ENCODE measurements at places on chromosomes 13 and 19.

GRCh38 chr13:88217883-88218282 lies 546.7 kb downstream of the SLITRK5 start:
- no peak for DNase-seq

- DNase-seq: no peak
Measured at GRCh38 chr19:35037716-35038622, 3.6 kb upstream of the HPN start.

GRCh38 chr19:31064491-31064890 lies 284.7 kb downstream of the TSHZ3 start:
- DNase-seq: no peak

DNA sequence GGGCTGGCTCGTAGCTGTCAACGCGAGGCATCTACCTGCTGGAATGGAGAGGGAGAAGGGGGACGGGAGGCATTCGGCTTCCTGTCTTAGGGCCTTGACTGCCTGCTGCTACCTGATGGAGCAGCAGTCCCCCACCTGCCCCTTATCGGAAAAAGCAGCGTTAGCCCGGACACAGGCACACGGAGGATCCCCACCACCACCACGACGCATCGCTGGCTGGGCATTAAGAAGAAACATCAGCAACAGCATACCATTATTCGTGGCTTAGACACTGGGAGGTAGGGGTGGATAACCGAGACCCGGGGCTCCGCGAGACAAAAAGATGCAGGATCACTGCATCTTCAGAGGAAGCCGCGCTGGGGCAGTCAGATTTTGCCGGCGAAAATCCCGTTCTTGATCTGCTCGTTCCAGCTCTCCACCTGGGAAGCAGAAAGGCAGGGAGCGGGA lies 1.1 kb downstream of the COX6B2 start:
- DNase-seq: no peak

- no peak for DNase-seq
Measured at GRCh38 chr19:14354445-14354844, 26.8 kb upstream of the ADGRE5 start.

DNA sequence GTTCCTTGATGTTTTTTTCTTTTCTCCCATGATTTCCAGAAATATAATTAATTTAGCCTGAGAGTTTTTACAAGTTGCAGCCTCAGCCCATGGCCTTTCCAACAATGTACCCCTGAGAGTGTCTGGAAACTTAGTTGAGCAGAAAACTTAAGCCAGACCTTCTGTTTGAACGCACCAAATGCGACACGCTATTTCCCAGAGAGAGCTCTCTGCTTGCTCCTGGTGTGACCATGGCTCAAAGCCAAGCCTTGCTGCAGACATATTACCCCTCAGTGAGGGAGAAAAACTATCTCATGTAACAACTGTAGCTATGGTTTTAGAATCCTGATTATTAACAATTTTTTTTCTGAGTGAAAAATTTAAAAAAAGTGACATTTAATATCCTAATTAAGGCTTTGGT lies 1204.5 kb upstream of the SLC10A2 start:
- no peak for DNase-seq

DNA sequence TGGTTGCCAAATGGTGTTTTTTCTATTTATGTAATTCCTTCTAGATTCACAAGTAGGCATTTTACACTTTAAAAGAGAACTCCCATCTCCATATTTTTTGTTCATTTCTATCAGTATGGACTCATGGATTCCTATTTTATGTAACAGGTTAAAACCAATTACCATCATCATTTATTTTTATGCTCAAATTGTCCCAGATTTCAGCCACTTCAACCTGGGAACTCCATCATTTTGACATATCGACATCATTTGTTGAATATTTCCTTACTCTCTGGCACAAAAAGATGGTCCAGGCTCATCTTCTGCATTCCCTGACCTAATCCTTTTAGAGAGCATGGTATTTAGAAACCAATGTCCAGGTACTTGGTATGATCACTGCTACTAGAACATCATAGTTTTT lies 79.9 kb downstream of the VWA8 start:
- no peak for DNase-seq

DNA sequence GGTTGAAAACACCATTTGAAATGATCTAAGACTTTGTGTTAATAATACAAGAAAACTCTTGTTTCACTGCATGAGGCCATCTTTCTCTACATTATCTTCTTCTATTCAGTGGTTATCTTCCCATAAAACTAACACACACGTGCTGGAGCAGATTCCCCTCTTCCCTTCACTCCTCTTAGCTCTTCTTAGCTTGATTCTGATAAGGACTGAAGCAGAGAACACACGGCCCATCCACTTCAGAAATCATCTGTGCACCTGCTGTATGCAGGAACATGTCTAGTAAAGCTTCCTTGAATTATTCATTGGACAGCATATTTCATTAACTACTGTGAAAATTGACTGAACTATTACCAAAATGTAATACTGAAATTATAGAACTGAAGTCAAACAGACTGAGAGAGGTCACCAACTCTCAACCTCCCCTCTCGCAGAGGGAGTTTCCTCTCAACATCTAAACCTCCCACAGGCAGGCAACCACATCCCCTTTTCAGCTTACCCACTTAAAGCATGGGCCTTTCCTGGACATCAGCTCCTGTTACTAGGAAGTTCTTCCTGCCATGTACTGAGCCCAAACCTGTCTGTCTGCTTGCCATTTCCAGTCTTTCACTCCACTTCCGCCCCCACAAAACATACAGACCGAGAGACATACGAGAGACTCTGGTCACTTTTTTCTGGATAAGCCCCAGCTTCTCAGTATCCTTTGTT lies 113.9 kb downstream of the CRYL1 start:
- DNase-seq: peak; percentile 48

- no peak for DNase-seq
Measured at GRCh38 chr13:109938255-109938936, 152.0 kb upstream of the IRS2 start.

DNA sequence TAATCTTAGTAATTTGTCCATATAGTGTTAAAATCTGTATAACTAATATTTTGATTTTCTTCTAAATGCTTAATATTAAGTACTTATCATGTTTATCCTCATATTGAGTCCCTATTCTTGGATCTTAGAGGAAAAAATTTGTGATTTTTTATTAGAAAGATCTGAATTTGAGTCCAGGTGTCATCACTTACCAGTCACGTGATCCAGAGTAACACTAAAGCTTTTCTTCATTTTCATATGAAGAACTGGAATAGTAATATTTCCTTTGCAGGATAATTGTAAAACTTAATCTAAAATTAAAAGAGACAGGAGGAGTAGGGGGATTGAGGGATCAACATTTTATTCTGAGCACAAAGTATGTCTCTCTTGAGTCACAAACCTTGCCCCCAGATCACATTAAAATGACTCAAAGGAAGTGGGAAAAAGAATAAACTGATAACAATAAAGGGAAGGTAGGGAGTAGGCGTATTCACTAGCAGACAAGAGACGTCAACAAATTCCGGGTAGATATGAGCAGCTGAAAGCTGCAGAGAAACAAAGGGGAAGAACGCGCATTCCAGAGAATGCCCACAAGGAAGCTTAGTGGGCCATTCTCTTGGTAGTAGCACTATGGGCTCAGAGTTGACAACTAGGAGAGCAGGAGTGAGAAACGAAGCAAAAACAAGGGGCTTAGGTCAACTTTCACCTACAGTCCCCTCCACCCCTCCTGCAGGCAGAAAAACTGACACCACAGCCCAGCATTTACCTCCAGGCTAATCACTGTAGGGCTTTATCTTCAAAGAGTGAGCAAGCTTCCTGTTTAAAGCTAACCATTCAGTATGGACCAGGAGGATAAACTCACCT lies 123.1 kb downstream of the SPRY2 start:
- no peak for DNase-seq

GRCh38 chr13:60925686-60926085 lies 490.0 kb downstream of the PCDH20 start:
- DNase-seq: no peak

- no peak for DNase-seq
Measured at GRCh38 chr19:51743405-51743804, 8.3 kb downstream of the FPR1 start.

- DNase-seq: no peak
Measured at GRCh38 chr19:46179076-46179759, 31.2 kb downstream of the IGFL2 start.

DNA sequence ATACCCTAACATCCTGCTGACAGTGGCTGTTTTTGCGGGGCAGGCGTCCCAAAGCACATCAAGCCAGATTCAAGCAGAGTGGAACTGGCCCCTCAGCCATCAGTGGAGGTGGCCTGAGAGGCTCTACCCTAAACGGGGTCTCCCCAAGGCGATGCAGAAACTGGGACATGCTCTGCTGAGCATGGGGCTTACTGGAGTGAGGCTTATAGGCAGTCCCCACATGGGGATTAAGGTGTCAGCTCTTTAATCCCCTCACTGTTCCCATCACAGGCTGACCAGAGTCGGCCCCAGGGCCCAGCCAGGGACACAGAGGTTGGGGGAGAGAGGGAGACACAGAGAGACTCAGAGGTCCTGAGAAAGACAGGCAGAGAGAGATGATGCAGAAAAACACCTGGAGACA lies 17.0 kb downstream of the CYP2F1 start:
- DNase-seq: no peak

DNA sequence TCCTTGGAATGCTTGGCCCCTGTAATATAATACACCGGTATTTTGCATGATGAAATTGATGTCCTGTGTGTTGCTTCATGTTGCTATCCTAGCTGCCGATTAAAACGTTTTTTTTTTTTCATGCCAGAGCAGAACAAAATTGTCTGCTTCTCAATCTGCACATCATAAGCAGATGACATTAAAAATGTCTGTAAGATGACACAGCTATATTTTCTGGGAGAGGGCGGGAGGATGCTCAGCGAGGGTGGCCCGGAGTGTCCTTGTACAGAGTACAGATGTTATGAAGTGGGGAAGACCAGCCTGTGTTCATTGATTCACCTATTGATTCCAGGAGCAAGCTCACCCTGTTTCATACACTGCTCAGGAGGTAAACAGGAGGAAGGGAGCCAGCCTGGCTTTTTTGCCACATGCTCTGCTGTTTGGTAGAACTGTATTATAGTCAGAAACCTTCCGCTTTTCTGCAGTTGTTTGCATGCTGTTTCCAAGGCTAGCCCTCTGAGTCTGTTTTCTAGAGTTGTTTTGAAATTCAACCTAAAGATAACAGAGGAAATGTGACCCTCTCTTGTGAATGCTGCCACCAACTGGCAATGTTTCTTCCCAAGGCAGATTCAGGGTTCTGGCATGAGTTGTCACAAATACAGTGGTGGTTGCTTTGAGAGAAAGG lies 4.7 kb upstream of the IRS2 start:
- no peak for DNase-seq

DNA sequence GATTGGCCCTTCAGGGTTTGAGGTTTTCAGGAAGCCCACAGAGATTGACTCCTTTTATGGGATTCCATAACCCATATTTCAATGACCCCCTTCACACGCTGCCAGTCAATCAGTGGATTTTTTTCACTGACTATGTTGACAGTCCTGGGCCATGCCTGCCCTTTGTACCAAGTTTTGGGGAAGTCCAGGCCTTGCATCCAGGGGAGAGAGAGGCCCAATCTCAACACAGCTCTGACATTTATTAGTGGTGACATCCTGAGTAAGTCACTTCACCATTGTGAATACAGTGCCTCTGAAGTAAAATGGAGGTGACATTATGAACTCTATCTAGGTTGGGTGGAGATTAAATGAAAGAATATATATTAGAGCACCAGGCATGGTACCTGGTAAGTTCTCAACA lies 181.1 kb downstream of the NUFIP1 start:
- DNase-seq: no peak

DNA sequence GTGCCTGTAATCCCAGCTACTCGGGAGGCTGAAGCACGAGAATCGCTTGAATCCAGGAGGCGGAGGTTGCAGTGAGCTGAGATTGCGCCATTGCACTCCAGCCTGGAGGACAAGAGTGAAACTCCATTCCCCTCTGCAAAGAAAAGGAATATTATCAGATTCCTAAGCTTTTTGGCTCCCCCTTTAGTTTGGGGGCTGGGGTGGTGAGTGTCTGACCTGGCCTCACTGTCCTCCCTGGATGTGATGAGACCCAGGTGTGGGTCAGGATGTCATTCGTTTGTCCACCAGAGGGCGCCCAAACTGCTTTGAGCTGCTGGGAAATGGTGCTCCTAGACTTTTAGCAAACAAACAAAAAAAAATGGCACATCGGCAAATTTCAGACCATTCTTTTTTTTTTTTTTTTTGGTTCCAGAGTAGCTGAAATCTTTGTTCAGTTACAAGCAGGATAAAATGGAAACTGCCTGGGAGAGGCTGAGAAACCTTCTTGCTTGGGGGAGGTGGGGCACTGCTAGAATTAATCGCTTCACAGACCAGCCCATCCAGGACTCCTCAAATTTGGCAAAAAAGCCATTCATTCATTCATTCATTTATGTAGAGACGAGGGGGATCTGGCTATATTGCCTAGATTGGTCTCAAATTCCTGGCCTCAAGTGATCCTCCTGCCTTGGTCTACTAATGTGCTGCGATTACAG lies 29.4 kb downstream of the SPC24 start:
- peak; percentile 81 for DNase-seq

Data from stimulated activated CD4-positive, alpha-beta T cell treated with anti-CD3 and anti-CD28 coated beads, Interleukin-4, amount 100 ng/mL, for 24 hours (primary cell).